ENCODE measurements at places on chromosomes 2 and 18.
A peak's percentile ranks its signal among the peaks of the same experiment; 100 is the strongest.

- no peak for DNase-seq
Observed at GRCh38 chr2:240133401-240133800, 2.7 kb downstream of the COPS9 start.

- DNase-seq: no peak
Observed at GRCh38 chr2:42135381-42136312, 33.5 kb upstream of the EML4 start.

GRCh38 chr18:73093687-73094250 lies 226.0 kb upstream of the NETO1 start:
- no peak for DNase-seq

GRCh38 chr18:22169011-22169888 lies at the start of gene GATA6:
Gene GATA6, plus strand, starts transcription at chr18:22169589. Its CDS starts 1,556 bp downstream, at chr18:22171145.
- peak; percentile 63 for DNase-seq

DNA sequence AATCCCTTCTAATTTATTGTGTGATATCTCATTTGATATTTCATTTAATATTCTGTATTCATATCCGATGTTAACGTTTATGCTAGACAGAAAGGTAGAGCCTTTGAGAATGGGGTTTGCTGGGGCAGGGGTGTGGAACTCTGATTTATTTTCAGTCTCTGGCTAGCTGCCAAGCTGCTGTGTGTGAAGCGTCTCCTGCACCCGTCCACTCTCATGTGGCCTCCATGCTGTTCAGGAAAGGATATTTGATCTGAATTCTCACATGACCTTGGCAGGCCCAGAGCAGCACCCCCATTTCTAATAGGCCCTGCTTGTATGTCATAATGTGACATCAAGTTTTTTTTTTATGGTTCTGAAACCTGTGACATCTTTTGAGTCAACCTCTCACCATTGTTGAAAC lies 1.6 kb downstream of the IL1R1 start:
- DNase-seq: no peak

- DNase-seq: no peak
Observed at GRCh38 chr2:86249579-86250391, 50.5 kb downstream of the MRPL35 start.

All from GM12891 (cell line).